Umbilical cord (tissue), 2 donors: ENCODE measurements at places on chromosomes 16 and 17. TPM values are rescaled to one million over a fixed set of nuclear protein-coding genes. Genes with fewer than 3 reads are reported as not detected.

Gene MT1A
- not detected for total RNA-seq

Gene NPB
- total RNA-seq = 1.4 TPM

Gene PPP1R9B
- total RNA-seq = 14.2 TPM

Gene NPW
- not detected for total RNA-seq

Gene PMP22
- total RNA-seq = 142 TPM

Gene WIPF2
- 7.0 TPM for total RNA-seq

Gene CIBAR2
- total RNA-seq = not detected

Gene CCL2
- 27.7 TPM for total RNA-seq

Gene PPY
- total RNA-seq = not detected

Gene TP53TG3C
- not detected for total RNA-seq

Gene C16orf92
- total RNA-seq = 8.9 TPM

Gene C1QTNF1
- 41.7 TPM for total RNA-seq

Gene ZNF207
- total RNA-seq = 76.1 TPM

Gene CES3
- total RNA-seq = 3.4 TPM

Gene SPATA32
- total RNA-seq = not detected

Gene OTOP3
- not detected for total RNA-seq

Gene IRX5
- total RNA-seq = 5.1 TPM

Gene RAB11FIP4
- 13.2 TPM for total RNA-seq

Gene SLC38A8
- not detected for total RNA-seq

Gene SULT1A1
- total RNA-seq = 1.7 TPM

Gene C17orf78
- total RNA-seq = not detected

Gene GPRC5B
- 6.7 TPM for total RNA-seq

Gene BAIAP3
- total RNA-seq = 0.24 TPM

Gene PABPN1L
- 1.7 TPM for total RNA-seq

Gene RASD1
- total RNA-seq = 0.96 TPM

Gene METRNL
- 74.2 TPM for total RNA-seq

Gene ITGAL
- total RNA-seq = 3.1 TPM

Gene CLEC3A
- not detected for total RNA-seq

Gene OTOP2
- total RNA-seq = 0.72 TPM

Gene CD300H
- not detected for total RNA-seq

Gene BCO1
- not detected for total RNA-seq

Gene KRT28
- 3.6 TPM for total RNA-seq
